ENCODE measurements at places on chromosomes 1 and 21.

DNA sequence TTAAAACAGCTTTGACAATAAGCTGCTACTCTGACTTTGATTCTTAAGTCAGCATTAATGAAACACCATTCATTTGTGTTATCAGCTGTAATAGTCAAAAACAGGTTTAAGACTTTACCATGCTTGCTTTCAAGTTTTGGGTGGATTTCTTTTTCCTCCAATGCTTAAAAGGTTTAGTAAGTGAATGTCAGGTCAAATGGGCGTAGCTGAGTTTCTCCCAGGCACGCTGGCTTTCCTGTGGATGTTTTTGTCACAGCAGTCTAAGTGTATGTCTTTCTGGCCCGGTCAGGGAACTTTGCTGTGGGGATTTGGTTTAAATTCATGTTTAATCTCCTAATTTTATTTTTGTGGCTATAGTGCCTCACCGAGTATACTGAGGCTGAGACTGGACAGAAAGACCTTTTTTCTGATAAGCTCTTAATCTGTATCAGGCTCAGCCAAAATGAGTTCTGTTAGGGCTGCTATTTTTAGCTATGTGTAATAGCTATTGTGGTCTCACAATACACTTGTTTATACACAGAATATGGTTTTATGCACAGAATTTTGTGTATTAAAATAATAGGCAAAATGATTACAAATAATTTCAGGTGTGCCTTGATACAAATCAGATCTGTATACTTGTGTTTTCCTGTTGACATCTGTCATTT, 292.8 kb downstream of the DISC1 start:
- DNase-seq = no peak

DNA sequence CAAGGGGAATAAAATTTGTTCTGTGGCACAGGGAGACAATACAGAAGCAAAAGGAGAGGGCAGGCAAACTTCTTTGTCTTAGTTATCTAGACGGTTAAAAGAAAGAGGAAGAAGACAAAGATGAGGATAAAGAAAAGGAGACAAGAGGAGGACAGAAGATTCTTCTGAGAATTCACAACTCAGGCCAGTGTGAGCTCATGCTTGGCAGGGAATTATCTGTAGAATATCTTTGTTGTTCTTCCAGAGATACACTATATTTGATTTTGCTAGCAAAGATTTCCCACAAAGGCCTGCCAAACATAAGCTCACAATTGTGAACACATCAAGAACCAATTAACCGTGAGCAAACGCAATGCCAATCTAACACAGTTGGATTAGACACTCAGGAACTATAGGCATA, 21.4 kb downstream of the SLC16A1 start:
- DNase-seq = no peak

- DNase-seq = no peak
These were observed 19.4 kb downstream of the PLEKHM2 start for GRCh38 chr1:15703562-15703961.

- no peak for DNase-seq
These were observed 43.9 kb downstream of the SUSD4 start for GRCh38 chr1:223319905-223320580.

GRCh38 chr1:6961289-6961688, 176.0 kb downstream of the CAMTA1 start:
- DNase-seq = no peak

DNA sequence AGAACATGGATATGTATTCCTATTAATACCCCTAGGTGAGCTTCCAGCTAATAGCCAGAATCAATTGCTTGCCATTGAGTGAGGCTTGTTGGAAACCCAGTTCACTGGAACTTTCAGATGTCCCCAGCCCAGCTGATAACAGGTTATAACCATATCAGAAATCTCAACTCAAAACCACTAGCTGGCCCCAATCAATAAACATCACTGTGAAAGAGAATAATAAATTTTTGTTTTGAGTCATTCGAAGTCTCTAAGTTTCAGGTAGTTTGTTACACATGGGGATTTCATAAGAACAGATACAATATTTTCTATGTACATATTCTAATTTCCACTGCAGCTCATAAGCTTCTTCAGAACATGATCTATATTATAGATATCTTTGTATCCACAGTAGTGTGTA, 162.9 kb upstream of the SNX7 start:
- DNase-seq = no peak
